ENCODE measurements at places on chromosomes 2 and 18. TPM values are rescaled to one million over a fixed set of nuclear protein-coding genes. Genes with fewer than 3 reads are reported as not detected.

DNA sequence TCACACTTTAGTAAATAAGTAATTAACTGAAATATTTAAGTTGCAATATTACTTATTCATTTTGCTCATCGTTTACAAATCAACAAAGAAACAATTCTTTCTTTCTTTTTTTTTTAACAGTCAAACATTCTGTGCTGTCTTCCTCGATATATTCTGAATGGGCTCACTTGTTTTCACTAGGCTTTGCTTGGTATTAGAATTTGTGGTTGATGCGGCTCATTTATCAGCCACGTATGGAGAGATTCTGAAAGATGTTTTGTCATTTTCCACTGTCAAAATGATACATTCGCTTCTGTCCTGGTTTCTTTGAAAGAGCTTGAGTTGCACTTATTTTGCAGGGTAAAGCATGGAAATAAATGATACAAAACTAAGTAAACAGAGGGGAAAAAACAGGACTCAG, 323.7 kb downstream of the LRRTM1 start:
- H3K4me1 ChIP-seq = no peaks in the 10 kb centered on the region
- H3K36me3 ChIP-seq = no peaks in the 10 kb centered on the region
- no peaks in the 10 kb centered on the region for H3K27me3 ChIP-seq
- H3K27ac ChIP-seq = no peak overlapping the region
- no peak overlapping the region for H3K4me3 ChIP-seq
- DNase-seq = no peak

- H3K36me3 ChIP-seq = no peaks in the 10 kb centered on the region
- peak overlapping the region; percentile 71 for H3K27ac ChIP-seq
- no peaks in the 10 kb centered on the region for H3K27me3 ChIP-seq
- peak; percentile 70 for DNase-seq
- peaks cover 4% of the 10 kb centered on the region for H3K4me1 ChIP-seq
These were observed 110.2 kb downstream of the MDH1 start for GRCh38 chr2:63698786-63699548.

The CACNB4 gene
- total RNA-seq = 1.2 TPM

- DNase-seq = no peak
- H3K4me1 ChIP-seq = no peaks in the 10 kb centered on the region
- no peaks in the 10 kb centered on the region for H3K27me3 ChIP-seq
- H3K27ac ChIP-seq = no peak overlapping the region
- H3K4me3 ChIP-seq = no peak overlapping the region
These were observed 570.3 kb downstream of the FBXO15 start for GRCh38 chr18:73577365-73577764.

DNA sequence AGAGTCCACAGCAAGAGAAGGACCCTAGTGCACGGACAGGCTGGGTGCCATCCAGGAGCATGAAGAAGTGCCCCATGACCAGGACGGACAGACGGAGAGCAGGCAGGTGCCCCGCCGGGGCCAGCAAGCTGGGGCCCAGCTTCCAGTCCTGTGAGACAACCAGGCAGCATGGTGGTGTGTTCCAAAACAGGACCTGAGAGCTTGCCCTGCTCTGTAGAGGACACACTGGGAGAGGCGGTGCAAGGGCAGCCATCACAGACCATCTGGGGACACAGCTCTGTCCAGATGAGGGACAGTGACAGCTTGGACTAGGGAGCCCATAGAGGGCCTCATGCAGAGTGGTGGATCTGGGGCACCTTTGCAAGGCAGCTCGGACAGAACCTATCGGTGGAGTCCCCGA, 279.8 kb downstream of the EIPR1 start:
- H3K27me3 ChIP-seq = no peaks in the 10 kb centered on the region
- H3K4me3 ChIP-seq = no peak overlapping the region
- no peak for DNase-seq
- no peaks in the 10 kb centered on the region for H3K36me3 ChIP-seq

The AQP12B gene
- total RNA-seq = not detected

GRCh38 chr2:121258051-121258450, 27.0 kb downstream of the TFCP2L1 start:
- no peak overlapping the region for H3K27ac ChIP-seq
- no peak for DNase-seq
- H3K4me1 ChIP-seq = no peaks in the 10 kb centered on the region
- H3K36me3 ChIP-seq = no peaks in the 10 kb centered on the region

GRCh38 chr18:9704233-9705118, 3.6 kb upstream of the RAB31 start:
- H3K27ac ChIP-seq = peak overlapping the region; percentile 42
- no peaks in the 10 kb centered on the region for H3K4me1 ChIP-seq
- no peaks in the 10 kb centered on the region for H3K36me3 ChIP-seq
- no peaks in the 10 kb centered on the region for H3K27me3 ChIP-seq

GRCh38 chr18:48324651-48325050, 84.5 kb downstream of the ZBTB7C start:
- no peaks in the 10 kb centered on the region for H3K36me3 ChIP-seq
- H3K27me3 ChIP-seq = no peaks in the 10 kb centered on the region
- no peak overlapping the region for H3K27ac ChIP-seq
- DNase-seq = no peak
- no peak overlapping the region for H3K4me3 ChIP-seq

DNA sequence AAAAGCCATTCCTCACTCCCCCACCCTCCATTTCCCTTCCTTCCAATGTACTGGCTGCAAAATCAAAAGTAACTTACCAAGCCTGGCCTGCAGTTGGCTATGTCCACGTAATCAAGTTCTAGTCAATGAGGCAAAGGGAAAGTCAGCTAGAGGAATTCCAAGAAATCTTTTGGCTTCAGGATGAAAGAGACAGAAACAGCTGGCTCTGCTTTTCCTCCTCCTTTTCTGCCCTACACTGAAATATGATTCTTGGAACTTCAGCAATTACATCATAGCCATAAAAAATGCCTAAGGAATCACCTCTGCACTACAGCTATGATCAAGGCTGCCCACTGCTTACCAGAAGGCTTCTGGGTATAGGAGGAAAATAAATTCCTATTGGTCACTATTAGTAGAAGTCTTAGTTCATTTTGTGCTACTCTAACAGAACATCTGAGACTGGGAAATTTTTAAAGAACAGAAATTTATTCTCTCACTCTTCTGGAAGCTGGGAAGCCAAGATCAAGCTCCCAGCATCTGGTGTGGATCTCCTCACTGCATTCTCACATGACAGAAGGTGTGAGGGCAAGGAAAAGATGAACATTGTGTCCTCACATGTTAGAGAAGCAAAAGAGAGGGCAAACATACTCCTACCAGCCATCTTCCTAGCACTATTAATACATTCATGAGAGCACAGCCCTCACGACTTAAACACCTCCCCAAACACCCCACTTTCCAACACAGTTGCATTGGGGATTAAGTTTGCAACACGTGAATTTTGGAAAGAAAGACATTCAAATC, 219.9 kb downstream of the TMX3 start:
- DNase-seq = peak; percentile 13
- H3K4me1 ChIP-seq = no peaks in the 10 kb centered on the region

GRCh38 chr18:75638223-75638775, 210.8 kb upstream of the SMIM21 start:
- no peaks in the 10 kb centered on the region for H3K36me3 ChIP-seq
- peak overlapping the region; percentile 11 for H3K27ac ChIP-seq
- no peak for DNase-seq
- peak overlapping the region; percentile 20 for H3K4me3 ChIP-seq

The POTEF gene
- total RNA-seq = under 0.01 TPM

DNA sequence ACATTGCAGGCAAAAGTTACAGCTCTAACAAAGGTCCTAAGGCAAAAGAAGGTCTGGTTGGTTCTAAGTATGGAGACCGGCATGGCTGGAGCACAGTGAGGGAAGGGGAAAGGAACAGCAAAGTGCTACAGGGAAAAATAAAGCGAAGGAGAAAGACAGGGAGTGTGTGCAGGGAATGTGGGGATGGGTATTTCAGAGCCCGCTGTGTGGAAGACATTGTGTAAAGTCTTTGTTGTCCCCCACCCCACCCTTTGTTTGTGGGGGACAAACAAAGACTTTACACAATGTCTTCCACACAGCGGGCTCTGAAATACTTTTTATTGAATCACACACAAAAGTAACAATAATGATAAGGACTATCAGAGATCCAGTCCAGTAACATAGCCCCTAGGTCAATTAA, 28.9 kb upstream of the C2orf15 start:
- H3K27me3 ChIP-seq = no peaks in the 10 kb centered on the region
- no peak for DNase-seq
- H3K4me1 ChIP-seq = no peaks in the 10 kb centered on the region
- H3K4me3 ChIP-seq = no peak overlapping the region

- H3K36me3 ChIP-seq = no peaks in the 10 kb centered on the region
- DNase-seq = no peak
- H3K4me1 ChIP-seq = no peaks in the 10 kb centered on the region
- H3K27ac ChIP-seq = no peak overlapping the region
- no peaks in the 10 kb centered on the region for H3K27me3 ChIP-seq
These were observed 34.9 kb downstream of the RNU4ATAC start for GRCh38 chr2:121565389-121566250.

The TMEM163 gene
- not detected for total RNA-seq

The DUSP2 gene
- total RNA-seq = 33.3 TPM

DNA sequence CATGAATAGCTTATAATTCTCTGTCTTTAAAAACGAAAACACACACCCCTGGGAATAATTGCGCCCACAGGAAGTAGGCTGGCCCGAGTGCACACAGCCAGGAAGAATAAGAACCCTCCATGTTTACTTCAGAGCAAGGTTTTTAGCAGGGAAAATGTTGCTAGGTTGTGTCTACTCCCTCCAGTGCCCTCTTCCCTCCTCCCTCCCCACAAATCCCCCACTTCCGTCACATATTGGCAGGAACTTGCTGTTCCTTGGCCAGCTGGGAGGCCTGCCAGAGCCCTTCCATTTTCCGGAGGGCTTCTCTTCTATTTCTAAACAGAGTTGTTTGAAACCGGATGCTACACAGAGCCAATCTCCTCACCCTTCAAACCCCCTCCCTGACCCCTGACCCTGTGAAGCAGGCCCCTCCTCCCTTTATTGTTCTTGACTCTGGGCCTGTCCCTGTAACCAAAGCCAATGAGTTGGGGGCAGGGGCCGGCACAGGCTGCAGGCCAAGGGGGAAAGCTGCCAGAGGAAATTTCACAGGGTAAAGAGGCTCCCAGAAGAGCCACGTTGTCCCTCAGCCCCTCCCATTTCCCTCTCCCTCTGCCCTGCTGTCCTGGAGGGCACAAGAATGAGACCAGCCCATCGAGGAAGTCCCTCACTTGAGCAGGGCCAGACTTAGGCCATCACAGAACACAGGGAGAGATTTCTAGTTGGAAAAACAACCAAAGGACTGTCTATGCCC, 49.8 kb upstream of the LGALSL start:
- H3K4me1 ChIP-seq = no peaks in the 10 kb centered on the region
- peak; percentile 89 for DNase-seq
- no peaks in the 10 kb centered on the region for H3K36me3 ChIP-seq
- H3K4me3 ChIP-seq = no peak overlapping the region

DNA sequence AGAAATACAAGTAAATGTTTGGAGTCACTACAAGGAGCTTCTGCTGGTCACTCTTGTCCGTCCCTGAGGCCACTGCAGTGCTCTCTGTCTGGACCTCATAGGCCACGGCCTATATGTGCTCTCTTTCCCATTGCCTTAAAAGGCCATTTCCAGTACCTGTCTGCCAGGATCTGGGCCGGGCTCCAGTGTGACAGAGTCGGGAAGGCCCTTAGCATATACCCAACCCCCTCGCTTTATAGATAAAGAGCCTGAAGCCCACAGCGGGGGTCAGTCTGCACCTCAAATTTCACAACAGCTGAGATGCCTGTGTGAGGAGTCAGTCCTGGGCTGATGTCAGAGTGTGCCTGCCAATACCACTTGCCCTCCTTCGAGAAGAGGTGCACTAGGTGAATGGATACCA, 39.9 kb downstream of the ADD2 start:
- no peaks in the 10 kb centered on the region for H3K27me3 ChIP-seq
- no peaks in the 10 kb centered on the region for H3K4me1 ChIP-seq
- H3K36me3 ChIP-seq = no peaks in the 10 kb centered on the region
- H3K27ac ChIP-seq = no peak overlapping the region

DNA sequence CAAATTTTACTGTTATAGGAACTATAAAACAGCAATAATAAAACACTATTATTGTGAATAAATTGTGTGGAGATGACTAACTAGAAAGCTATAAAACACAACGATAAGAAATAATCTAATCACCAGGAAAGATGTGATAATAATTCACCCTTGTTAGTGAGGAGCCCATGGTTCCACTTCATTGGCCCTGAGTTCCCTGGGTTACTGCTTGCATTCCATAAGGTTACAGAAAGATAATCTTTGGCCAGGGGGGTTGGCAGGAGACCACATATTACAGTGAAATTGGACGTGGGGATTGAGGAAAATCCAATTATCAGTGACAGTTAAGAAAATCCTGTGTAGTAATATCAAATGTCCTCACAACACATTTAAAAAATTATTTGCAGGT, 2.5 kb upstream of the CPO start:
- H3K27ac ChIP-seq = no peak overlapping the region
- H3K27me3 ChIP-seq = no peaks in the 10 kb centered on the region
- no peaks in the 10 kb centered on the region for H3K36me3 ChIP-seq
- no peak overlapping the region for H3K4me3 ChIP-seq
- no peak for DNase-seq

GRCh38 chr2:32699151-32699550, 71.3 kb downstream of the TTC27 start:
- no peaks in the 10 kb centered on the region for H3K4me1 ChIP-seq
- no peak overlapping the region for H3K4me3 ChIP-seq
- H3K36me3 ChIP-seq = no peaks in the 10 kb centered on the region
- no peak for DNase-seq
- no peak overlapping the region for H3K27ac ChIP-seq

The RETREG2 gene
- total RNA-seq = 86.6 TPM

The EFHD1 gene
- 25.9 TPM for total RNA-seq

GRCh38 chr2:138877421-138877820, 97.2 kb upstream of the NXPH2 start:
- no peak for DNase-seq
- H3K4me1 ChIP-seq = no peaks in the 10 kb centered on the region
- H3K4me3 ChIP-seq = no peak overlapping the region

GRCh38 chr2:233556881-233557736, 9.5 kb downstream of the USP40 start:
- H3K4me3 ChIP-seq = no peak overlapping the region
- H3K4me1 ChIP-seq = no peaks in the 10 kb centered on the region
- DNase-seq = no peak
- H3K27me3 ChIP-seq = no peaks in the 10 kb centered on the region
- H3K27ac ChIP-seq = no peak overlapping the region
- H3K36me3 ChIP-seq = no peaks in the 10 kb centered on the region

DNA sequence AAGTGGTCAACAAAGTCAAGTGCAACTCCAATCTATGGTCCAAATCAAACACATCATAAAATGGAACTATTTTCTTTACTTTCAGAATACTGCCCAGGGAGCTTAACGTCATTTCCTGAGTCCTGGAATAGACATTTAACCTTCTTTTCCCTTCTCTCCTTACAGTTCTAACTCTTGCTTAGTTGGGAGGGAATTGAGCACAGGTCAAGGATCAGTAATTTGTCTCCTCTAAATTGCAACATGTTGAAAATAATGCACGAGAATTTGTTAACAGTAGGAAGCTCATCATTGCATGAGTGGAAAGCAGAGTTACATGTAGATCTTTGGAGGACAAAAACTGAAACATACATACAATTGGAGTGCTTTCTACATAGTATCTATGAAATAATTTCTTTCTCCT, 87.7 kb downstream of the MEP1B start:
- no peak overlapping the region for H3K27ac ChIP-seq
- no peak overlapping the region for H3K4me3 ChIP-seq
- H3K4me1 ChIP-seq = no peaks in the 10 kb centered on the region
- DNase-seq = no peak

- H3K27me3 ChIP-seq = no peaks in the 10 kb centered on the region
- H3K36me3 ChIP-seq = no peaks in the 10 kb centered on the region
- H3K4me1 ChIP-seq = no peaks in the 10 kb centered on the region
- H3K27ac ChIP-seq = no peak overlapping the region
- H3K4me3 ChIP-seq = no peak overlapping the region
These were observed 56.6 kb upstream of the SLC1A4 start for GRCh38 chr2:64932371-64933216.

All from uterus (tissue), 4 donors.